ENCODE measurements at places on chromosomes 6 and 20.

- DNase-seq, result no peak
Observed at GRCh38 chr6:106728296-106728870, 99.0 kb downstream of the QRSL1 start.

DNA sequence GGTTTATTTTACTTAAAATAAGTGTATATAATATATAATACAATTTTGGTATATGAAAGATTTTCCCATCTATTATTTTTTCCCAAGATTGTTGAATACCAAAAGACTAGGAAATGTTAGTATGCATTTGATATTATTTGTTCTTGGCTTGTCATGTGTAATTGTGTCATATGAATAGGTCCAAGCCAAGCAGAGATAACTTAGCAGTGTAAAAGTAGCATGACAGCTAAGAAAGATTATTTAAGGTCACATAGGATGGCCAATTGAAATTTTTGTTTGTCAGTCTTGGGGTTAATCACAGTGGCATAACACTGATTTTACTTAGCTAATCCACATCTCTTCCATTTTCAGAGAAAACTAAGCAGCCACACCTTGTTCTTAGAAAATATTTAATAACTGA lies 38.8 kb upstream of the RSPO3 start:
- no peak for DNase-seq

DNA sequence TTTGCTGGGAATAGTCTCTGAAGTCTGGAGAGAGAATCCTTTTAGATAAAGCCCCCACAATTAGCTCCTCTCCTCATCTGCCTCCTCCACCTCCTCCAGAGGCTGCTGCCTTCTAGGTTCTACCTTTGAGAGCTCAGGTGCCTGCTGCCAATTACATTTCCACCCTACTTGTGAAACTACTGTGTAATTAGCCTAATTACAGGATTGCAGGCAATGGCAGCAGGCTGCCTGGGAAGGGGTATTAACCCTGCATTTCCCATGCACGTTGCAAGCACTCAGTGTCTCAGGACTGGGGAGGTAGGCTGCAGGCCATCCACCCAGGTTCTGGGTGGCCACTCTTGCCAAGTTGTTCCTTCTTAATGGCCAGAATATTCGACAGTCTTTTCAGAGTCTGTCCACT lies 215.6 kb upstream of the ZNF217 start:
- DNase-seq, result no peak

GRCh38 chr6:52512199-52512598 lies 64.7 kb downstream of the TRAM2 start:
- no peak for DNase-seq

- no peak for DNase-seq
Observed at GRCh38 chr6:113078791-113079190, 731.7 kb downstream of the RFPL4B start.

All from activated CD4-positive, alpha-beta T cell treated with anti-CD3 and anti-CD28 coated beads, Interleukin-2, amount 50 U/mL, for 16 hours (primary cell).